Skeletal muscle tissue (tissue), 5 donors: ENCODE measurements at places on chromosomes 2 and 18. TPM values are rescaled to one million over a fixed set of nuclear protein-coding genes. Genes with fewer than 3 reads are reported as not detected.

EVA1A gene
- 6.3 TPM for total RNA-seq

IL1F10 gene
- total RNA-seq: not detected

C2orf81 gene
- total RNA-seq: 0.52 TPM

THADA gene
- total RNA-seq: 50.6 TPM

C1QL2 gene
- not detected for total RNA-seq

MC4R gene
- total RNA-seq: 0.52 TPM

NEU4 gene
- total RNA-seq: 4.2 TPM

CPLX4 gene
- total RNA-seq: not detected

CAPN14 gene
- total RNA-seq: not detected

USP34 gene
- total RNA-seq: 108 TPM

DAW1 gene
- not detected for total RNA-seq

CCDC142 gene
- total RNA-seq: 30.3 TPM

DYNAP gene
- total RNA-seq: not detected

TSPYL6 gene
- not detected for total RNA-seq

ASXL3 gene
- 7.3 TPM for total RNA-seq
